Left ventricle myocardium inferior (tissue), 1 donor: ENCODE measurements at places on chromosomes 5 and 9. TPM values are rescaled to one million over a fixed set of nuclear protein-coding genes. Genes with fewer than 3 reads are reported as not detected.

GRCh38 chr9:20043461-20043860 is 254.6 kb upstream of the SLC24A2 start:
- no peak for DNase-seq

DNA sequence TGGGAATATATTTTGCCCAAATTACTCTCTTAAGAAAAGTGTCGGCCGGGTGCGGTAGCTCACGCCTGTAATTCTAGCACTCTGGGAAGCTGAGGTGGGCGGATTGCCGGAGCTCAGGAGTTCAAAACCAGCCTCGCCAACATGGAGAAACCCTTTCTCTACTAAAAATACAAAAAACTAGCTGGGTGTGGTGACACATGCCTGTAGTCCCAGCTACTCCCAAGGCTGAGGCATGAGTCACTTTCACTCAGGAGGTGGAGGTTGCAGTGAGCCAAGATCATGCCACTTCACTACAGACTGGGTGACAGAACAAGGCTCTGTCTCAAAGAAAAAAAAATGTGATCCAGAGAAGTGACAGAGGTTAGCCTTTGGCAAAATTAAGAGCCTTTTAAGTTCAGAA is 26.4 kb upstream of the TMEM171 start:
- DNase-seq, result no peak

The ZFP37 gene
- total RNA-seq, result 1.0 TPM

DNA sequence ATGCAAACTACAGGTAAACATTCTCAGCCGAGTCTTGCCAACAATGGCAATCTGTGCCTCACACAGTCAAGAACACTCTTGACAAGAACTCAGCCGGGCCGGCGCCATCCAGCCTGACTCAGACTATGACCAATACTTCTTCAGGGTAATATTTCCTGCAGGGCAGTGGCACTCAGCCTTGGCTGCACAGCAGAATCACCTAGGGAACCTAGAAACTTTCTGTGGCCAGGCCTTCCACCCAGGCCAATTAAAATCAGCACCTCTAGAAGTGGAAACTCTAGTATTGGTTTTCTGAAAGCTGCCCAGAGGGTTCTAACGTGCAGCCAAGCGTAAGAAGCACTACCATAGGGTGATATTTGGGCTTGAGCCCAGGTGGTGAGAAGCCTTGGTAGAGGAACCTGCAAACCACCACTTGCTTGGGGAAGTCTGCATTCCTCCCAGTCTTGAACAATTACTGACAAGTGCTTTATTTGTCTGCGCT is 120.6 kb downstream of the TTLL11 start:
- DNase-seq, result no peak

GRCh38 chr9:26516773-26517343 is 375.7 kb downstream of the CAAP1 start:
- DNase-seq, result no peak

The PROP1 gene
- total RNA-seq, result not detected

DNA sequence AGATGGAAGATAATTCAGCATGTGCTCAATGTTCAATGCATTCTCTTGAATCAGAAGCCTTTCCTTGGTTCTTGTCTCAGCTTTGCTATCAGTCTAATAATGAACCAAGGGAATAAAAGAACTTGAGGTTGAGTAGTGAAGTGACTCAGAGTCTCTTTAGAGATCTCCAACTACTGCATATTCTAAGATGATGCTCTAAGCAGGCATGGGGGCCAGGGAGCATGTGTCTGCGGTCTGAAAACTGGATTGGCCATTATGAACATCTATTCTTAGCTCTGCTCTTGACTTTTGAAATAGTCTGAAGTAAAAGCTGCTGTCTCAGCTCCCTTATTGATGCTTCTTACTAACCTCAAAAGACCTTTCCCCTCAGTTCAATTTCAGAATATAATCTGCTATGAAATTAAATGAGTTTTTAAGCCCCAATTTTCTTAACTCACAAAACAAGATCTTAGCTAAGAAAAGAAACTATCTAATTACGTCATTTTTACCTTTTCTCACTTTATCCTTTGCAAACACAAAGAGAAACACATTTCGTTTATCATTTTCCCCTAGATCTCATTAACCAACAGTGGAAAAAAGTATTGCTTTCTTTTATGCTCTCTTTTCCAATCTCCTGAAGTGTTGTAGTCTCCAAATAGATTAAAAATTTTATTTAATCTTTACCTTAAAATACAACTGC is 44.8 kb downstream of the PLCXD3 start:
- no peak for DNase-seq

DNA sequence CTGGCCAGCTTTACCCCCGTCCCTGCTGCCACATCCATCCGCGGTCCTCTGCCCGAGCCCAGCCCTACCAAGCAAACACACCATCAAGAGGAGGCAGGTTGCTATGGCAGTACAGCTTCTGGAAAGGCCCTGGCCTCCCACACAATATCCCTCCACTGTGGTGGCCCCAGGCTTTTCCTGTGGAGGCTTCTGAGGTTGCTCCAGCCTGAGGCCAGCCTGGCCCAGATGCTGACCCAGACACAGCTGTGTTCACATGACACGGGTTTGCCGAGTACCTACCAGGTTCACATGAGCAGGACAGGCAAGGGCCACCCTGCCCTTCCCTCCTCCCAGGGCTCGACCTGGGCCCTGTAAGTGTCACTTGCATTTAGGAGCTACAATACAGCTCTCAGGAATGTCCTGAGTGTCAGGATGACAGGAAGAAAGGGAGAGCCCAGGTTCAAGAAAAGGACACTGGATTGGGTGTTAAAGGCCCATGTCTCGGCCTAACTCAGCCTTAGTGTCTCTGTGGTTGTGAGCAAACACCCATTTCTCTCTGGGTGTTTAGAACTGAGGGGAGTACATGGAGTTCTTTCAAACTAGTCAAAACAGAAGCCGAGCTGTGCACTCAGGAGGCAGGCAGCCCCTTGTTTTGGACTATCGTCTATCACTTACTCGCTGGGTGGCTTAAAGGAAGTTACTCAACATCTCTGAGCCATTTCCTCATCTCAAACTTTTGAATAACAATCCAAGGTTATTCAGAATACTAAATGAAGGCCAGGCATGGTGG is 40.2 kb downstream of the NAIF1 start:
- DNase-seq, result no peak

The ZFP2 gene
- total RNA-seq, result 0.80 TPM

- no peak for DNase-seq
Observed at GRCh38 chr5:150356575-150357294, 762 bp upstream of the TCOF1 start.

- peak; percentile 70 for DNase-seq
Observed at GRCh38 chr5:179326122-179326927, 18.9 kb downstream of the ADAMTS2 start.

GRCh38 chr5:95936812-95937397 is 24.7 kb downstream of the ELL2 start:
- no peak for DNase-seq

GRCh38 chr9:116524778-116525470 is 162.2 kb upstream of the TRIM32 start:
- no peak for DNase-seq

GRCh38 chr9:36396985-36397384 is 3.1 kb downstream of the RNF38 start:
- DNase-seq, result no peak

The GABRA1 gene
- not detected for total RNA-seq

- no peak for DNase-seq
Observed at GRCh38 chr9:113221800-113222481, 597 bp downstream of the SLC31A1 start.

The C9orf153 gene
- 0.38 TPM for total RNA-seq

GRCh38 chr9:99144966-99145365 is 40.1 kb downstream of the TGFBR1 start:
- DNase-seq, result no peak

DNA sequence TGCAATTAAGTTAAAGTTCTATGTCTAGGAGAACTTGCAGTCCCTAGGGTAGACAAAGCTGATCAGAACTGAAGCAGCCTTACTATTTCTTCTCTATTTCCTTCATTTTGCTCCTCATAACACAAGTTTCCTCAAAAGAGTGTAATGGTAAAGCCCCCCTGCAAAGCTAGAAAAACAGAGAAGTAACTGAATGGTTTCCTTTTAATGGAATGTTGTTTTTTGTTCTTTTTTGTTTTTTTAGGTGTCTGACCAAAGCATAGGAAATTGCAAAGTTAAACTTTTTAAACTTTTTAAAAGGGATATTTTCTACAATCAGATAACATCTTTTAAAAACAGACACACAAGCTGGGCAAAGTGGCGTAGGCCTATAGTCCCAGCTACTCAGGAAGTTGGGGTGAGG is 145.7 kb downstream of the TLE1 start:
- DNase-seq, result no peak

DNA sequence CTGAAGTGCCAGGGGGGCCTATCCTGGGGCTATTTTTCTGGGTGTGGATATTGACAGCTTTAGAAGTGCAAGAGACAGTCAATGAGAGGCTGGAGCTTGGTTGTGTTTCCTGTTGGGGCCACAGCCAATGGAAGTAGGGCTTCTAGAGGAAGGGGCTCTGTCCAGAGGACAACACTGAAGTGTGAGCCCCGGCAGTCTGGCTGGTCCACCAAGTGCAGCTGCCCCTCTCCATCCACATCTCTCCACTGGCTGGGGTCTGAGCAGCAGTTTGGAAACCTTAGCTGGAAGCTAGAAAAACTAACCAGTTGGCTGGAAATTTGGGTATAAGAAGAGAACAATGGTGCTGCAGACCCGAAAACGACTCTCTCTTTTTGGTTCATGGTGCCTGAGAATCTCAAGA is 64.3 kb upstream of the PSD2 start:
- DNase-seq, result no peak
